Stimulated activated naive B cell treated with anti-CD40 and anti-IgM and Interleukin-4, amounts not matched to agents 10 μg/mL and 1 μg/mL and 100 μg/mL, for 72 hours (primary cell): ENCODE measurements at places on chromosomes 6 and 20.
A peak's percentile ranks its signal among the peaks of the same experiment; 100 is the strongest.

GRCh38 chr6:157994125-157994795 is 12.6 kb downstream of the SYNJ2 start:
- H3K36me3 ChIP-seq = peaks cover 41% of the 10 kb centered on the region
- no peak for DNase-seq
- H3K27me3 ChIP-seq = no peaks in the 10 kb centered on the region

GRCh38 chr20:30284281-30284905 is 973.1 kb upstream of the DEFB115 start:
- peaks cover 44% of the 10 kb centered on the region for H3K4me1 ChIP-seq
- DNase-seq = no peak
- H3K4me3 ChIP-seq = peak overlapping the region; percentile 86
- peaks cover 4% of the 10 kb centered on the region for H3K36me3 ChIP-seq

- no peaks in the 10 kb centered on the region for H3K36me3 ChIP-seq
- DNase-seq = no peak
- no peaks in the 10 kb centered on the region for H3K4me1 ChIP-seq
- no peak overlapping the region for H3K4me3 ChIP-seq
- H3K27ac ChIP-seq = no peak overlapping the region
These were observed 425.9 kb downstream of the HTR1B start for GRCh38 chr6:77037439-77037838.

DNA sequence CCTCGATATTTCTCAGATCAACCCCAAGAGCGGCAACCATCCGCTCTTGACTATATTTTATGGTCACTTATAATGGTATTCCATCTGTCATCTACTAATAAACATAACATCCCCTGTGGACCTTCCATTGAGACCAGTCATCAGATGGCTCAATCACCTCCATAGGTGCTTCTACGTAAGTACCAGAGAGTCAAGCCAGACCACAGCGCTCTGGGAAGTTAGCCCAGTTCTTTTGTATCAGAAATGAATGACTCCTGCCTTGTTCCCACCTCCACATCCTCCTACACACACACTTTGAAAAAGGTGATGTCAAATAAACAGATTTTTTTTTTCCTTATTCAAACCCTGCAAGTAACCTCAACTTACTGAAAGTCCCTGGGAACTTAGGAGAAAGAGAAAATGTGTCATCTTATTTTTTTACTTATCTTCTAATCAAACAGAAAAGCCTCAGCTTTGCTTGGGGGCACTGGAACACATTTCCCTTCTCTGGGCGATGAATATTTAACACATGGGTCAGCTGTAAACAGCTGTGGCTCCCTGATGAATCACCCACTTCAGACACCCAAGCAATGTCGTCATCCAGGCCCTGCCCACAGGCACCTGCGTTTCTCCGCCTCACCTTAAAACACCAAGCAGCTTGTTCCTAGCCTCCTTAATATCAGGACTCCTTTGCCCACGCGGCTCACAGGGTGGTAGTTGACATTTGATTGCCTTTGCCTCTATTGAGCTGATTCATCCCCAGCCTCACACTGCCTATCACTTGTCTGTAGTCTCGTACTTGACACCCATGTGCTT is 121.4 kb upstream of the LY86 start:
- no peak overlapping the region for H3K27ac ChIP-seq
- H3K36me3 ChIP-seq = peaks cover 10% of the 10 kb centered on the region
- H3K4me1 ChIP-seq = peaks cover 4% of the 10 kb centered on the region
- no peak overlapping the region for H3K4me3 ChIP-seq

DNA sequence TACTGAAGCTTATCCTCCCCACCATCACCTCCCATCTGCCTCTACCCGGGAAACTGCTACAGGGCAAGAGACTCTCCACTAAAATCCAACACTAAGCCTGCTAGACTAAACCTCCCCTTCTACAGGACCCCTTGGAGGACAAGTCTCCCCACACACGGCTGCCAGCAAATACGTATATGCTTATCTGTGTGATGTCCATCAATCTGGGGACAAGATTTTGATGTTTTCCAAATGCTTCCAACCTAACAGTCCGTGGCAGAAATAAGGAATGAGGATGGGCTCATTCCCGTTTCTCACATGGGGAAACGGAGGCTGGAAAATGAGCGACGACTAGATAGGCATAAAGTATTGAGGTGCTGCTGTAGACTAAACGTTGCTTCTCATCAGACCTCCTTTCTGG is 1.8 kb downstream of the KCNK5 start:
- no peak overlapping the region for H3K4me3 ChIP-seq
- H3K27me3 ChIP-seq = peaks cover 46% of the 10 kb centered on the region
- no peak for DNase-seq
- no peaks in the 10 kb centered on the region for H3K36me3 ChIP-seq
- H3K4me1 ChIP-seq = peaks cover 12% of the 10 kb centered on the region
- no peak overlapping the region for H3K27ac ChIP-seq

GRCh38 chr20:13353261-13353945 is 132.3 kb downstream of the ISM1 start:
- no peaks in the 10 kb centered on the region for H3K4me1 ChIP-seq
- DNase-seq = no peak
- no peaks in the 10 kb centered on the region for H3K36me3 ChIP-seq
- no peak overlapping the region for H3K4me3 ChIP-seq
- no peaks in the 10 kb centered on the region for H3K27me3 ChIP-seq

GRCh38 chr6:142953373-142954273 is 8.6 kb upstream of the HIVEP2 start:
- H3K27ac ChIP-seq = no peak overlapping the region
- no peaks in the 10 kb centered on the region for H3K27me3 ChIP-seq
- peaks cover 48% of the 10 kb centered on the region for H3K4me1 ChIP-seq
- H3K36me3 ChIP-seq = no peaks in the 10 kb centered on the region

DNA sequence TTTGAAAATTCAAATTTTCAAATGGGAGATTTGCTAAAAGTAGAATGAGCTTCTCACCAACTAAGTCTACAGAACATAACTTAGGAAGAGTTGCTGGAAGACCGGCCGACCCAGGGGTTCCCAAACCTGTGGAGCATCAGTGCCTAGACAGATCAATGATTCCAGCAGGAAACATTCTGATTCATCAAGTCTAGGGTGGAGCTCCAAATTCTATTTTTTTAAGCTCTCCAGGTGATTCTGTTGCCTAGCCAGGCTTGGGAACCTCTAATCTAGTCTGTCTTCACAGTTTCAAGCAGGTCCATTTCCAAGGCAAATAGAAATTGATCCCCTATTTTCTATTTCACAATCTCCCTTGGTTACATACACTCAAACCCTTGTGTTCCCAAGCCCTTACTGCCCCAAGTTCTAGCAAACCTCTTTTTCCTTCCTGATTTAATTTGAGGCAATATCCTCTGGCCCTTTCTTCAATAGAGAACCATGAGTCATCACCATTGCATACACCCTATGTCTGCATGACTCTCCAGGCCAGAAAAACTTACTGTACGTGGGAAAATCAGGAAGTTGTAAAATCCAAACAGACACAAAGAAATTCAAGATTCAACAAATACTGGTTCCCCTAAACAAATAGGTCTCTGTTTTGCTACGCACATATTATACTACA is 8.9 kb downstream of the ATXN1 start:
- no peak overlapping the region for H3K27ac ChIP-seq
- H3K4me3 ChIP-seq = no peak overlapping the region
- peaks cover 19% of the 10 kb centered on the region for H3K4me1 ChIP-seq
- no peaks in the 10 kb centered on the region for H3K27me3 ChIP-seq
- no peak for DNase-seq

- H3K4me3 ChIP-seq = no peak overlapping the region
- H3K27me3 ChIP-seq = no peaks in the 10 kb centered on the region
- DNase-seq = no peak
- H3K27ac ChIP-seq = no peak overlapping the region
These were observed 3.0 kb downstream of the PPP1R3D start for GRCh38 chr20:59937150-59937549.

DNA sequence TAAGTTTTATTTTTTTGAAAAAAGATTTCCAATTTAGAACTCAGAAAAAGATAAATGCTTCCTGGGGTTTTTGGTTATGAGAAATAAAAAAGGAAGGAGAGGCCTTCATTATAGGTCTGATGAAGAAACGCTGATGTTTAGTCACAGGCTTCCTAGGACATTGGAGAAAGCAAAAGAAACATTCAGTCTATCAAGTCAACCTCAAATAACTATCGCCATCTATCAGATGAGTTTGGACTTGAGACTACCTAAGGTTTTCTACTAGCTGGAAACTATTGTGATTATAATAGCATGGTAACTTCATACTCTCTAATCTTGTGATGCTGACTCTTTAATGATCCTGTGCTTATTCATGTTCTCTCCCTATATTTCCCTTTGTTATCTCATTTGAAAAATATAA is 171.3 kb downstream of the TPBG start:
- H3K36me3 ChIP-seq = no peaks in the 10 kb centered on the region
- H3K27ac ChIP-seq = no peak overlapping the region
- no peak for DNase-seq
- no peaks in the 10 kb centered on the region for H3K4me1 ChIP-seq

- no peak for DNase-seq
- no peaks in the 10 kb centered on the region for H3K27me3 ChIP-seq
- H3K36me3 ChIP-seq = no peaks in the 10 kb centered on the region
- H3K4me3 ChIP-seq = no peak overlapping the region
These were observed 19.0 kb downstream of the CST4 start for GRCh38 chr20:23669866-23670265.

DNA sequence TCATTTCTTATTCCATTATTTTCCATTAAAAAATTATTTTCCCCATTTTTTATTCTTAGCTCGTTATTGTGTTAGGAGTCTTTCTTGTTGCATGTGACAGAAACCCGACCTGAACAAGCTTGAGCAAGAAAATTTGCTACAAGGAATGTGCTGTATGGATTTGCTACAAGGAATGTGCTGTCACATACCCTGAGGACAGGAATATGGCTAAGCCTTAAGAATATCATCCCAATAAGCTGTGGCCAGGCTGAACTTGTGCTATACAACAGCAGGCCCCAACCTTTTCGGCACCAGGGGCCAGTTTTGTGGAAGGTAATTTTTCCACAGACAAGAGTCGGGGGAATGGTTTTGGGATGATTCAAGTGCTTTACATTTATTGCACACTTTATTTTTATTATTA is 114.0 kb downstream of the TRMT11 start:
- peaks cover 45% of the 10 kb centered on the region for H3K36me3 ChIP-seq
- no peak for DNase-seq
- peaks cover 4% of the 10 kb centered on the region for H3K4me1 ChIP-seq
- no peak overlapping the region for H3K27ac ChIP-seq
- H3K27me3 ChIP-seq = no peaks in the 10 kb centered on the region

DNA sequence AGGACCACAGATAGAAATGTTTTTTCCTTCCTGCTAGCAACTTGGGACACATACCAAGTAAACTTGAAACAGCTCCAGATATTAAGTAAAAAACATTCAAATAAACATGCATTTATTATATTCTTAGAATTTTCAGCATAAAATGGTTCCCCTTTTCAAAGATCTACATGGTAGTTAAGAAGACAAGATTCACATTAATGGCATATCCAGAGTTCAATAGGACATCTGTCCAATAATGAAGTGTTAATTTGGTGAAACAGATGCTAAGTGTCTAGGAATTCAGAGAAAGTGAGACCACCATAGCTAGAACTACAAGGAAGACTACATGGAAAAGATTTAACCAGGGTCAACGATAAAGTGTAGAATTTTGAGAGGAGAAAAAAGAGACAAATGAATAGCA is 184.9 kb downstream of the COL12A1 start:
- H3K4me1 ChIP-seq = no peaks in the 10 kb centered on the region
- H3K36me3 ChIP-seq = no peaks in the 10 kb centered on the region
- no peak for DNase-seq
- no peak overlapping the region for H3K27ac ChIP-seq
- no peak overlapping the region for H3K4me3 ChIP-seq

DNA sequence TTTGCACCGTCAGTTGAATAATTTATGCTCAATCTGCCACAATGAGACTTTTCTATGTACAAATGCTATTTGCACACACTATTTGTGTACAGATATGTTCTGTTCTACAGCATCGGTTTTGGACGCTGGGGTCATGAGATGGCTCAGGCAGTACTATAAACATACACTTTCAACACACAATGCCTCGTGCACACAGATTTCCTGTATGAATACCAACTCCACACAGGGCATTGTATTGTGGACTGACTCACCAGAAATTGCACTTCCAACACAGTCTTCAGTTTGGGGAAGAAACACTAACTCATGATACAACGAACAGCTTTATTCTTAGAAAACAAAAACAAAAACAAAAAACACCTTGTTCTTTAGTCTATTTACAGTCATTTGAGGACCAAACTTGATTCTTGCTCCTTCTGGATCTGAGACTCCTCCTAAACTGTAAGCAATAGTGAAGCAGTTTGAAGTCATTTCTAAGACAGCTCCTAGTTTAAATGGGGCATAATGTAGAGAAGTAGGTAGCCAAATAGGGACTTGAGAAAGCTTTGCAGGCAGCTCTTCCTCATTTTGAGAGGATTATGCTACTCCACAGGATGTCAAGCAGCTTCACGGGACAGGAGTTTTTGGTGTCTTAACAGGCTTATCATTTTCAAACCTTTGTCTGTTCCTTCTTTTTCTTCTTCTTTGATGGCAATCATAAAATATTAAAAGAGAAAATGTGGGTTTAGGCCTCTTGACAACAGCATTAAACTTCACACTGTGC is 33.7 kb downstream of the GJA10 start:
- no peak overlapping the region for H3K4me3 ChIP-seq
- peaks cover 44% of the 10 kb centered on the region for H3K4me1 ChIP-seq
- H3K36me3 ChIP-seq = peaks cover 63% of the 10 kb centered on the region
- DNase-seq = no peak

- no peaks in the 10 kb centered on the region for H3K27me3 ChIP-seq
These were observed 27.9 kb downstream of the CDC5L start for GRCh38 chr6:44415449-44415848.

DNA sequence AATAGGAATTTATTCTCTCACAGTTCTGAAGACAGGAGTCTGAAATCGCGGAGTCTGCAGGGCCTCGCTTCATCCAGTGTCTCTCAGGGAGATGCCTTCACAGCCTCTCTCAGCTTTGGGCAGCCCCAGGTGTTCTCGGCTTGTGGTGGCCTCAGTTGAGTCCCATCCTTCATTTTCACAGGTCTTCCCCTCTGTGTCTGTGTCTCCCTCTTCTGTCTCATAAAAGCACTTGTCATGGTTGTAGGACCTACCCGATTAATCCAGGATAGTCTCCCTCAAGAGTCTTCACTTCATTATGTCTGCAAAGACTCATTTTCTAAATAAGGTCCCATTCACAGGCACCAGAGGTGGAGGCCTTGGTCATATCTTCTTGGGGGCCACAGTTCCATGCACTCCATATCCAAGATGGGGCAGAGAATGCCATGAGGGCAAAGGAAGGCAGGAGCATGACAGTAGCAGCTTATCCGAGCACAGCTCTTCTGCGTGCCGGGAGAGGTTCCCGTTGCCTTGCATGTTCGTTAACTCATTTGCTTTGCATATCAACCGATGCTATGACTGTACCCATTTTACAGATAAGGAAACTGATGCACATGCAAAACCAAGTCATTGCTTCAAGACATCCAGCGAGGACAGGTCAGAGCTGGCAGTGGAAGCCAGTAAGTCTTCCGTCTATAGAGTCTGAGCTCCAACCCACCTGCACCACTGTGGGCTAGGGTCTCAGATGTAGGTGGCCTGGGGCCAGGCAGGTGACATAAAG is 363.8 kb upstream of the SULF2 start:
- H3K36me3 ChIP-seq = no peaks in the 10 kb centered on the region
- peaks cover 2% of the 10 kb centered on the region for H3K4me1 ChIP-seq
- no peak overlapping the region for H3K4me3 ChIP-seq
- no peak for DNase-seq
- peaks cover 15% of the 10 kb centered on the region for H3K27me3 ChIP-seq
